Thymus (tissue), 14 donors: ENCODE measurements at places on chromosomes 6 and 20.

DNA sequence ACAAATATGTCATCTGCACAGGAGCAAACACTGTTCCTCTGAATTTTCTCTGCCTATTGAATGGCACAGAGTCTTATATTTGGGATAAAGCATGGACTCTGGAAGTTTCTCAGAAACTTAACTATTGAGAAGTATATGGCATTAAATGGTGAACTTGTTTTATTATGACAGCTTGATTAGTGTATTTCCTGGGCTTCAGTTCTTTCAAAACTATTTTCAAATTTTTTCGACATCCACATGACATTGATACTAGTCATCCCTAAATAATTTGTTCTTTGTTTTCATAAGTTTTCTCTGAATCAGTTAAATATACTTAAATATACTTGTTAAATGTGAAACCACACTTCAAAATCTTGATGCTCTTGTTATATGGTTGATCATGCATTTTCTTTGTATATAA is 144.0 kb upstream of the TSHZ2 start:
- no peak for DNase-seq

DNA sequence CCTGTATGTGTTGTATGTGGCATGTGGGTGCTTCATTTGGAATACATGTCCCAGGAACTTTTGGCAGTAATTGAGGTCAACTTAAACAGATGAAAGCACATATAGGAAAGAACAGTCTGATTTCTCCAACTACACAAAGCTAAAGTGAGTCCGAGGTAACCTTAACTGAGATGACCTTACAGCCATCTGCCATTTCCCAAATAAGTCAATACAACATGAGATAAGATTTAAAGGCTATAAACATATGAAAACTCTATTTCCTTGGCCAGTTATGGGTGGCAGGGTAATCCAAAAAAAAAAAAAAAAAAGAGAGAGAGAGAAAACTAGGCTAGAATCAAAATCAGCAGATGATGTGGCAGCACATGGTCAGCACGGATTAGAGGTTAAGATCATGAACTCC is 1068.3 kb downstream of the KHDRBS2 start:
- DNase-seq: no peak

GRCh38 chr6:104286641-104287040 is 573.1 kb downstream of the HACE1 start:
- DNase-seq: no peak

DNA sequence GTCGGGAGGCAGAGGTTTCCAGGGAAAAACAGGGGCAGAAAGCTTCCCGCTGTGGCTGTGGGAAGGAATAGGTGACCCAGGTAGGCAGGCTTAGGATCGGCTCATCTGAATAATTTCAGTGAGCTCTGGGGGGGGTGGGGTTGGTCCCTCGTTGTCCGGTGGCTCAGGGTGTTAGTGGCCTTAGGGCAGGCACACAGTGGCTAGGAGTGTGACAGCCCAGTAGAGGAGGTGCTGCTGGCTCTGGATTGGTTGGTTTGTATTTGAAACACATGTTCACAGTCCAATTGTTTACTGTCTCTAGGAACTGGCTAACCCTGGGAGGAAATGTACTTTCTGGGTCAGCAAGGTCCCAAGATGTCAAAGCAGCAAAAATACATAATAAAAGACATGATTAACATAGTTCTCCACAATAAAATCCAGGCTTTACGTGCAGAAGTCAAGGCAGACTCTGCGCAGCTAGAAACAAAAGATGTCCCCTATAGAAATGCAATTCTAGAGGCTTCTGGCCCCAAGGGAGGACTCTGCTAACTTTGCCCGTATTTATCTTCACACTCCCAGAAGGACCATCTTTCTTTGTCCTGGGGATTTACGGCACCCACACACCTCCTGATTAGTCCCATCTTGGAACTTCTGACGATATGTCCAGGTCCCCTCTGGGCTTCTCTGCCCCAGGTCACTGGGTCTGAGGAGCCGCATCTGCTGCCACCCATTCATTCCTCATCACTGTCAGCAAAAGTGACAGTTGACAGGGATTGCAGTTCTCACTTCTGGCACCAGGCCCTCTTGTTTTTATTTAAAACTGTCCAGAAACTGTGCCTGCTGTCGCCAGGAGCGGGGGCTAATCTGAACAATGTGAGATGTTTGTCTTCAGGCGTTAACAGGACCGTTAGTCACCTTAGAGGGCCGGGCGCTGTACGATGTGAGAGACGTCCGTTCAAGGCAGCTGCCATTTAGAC is 18.7 kb downstream of the MOCS3 start:
- DNase-seq: no peak

DNA sequence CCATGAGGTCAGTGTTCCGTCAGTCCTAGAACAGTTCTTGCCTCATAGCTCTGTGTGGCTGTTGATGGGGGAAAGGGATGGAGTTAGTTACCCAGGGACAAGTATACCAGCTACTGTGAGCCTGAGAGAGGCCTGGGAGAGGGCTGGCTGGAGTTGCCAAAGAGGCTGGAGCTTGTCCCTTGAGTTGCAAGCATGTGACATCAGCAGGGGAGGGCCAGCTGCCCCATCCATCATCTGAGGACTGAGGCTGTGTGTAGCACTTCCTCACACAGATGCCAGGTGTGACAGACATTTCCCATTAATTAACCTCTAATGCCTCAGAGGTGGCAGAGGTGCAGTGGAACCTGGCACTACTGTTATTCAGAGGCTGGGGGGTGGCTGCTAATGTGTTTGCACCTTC is 131.6 kb downstream of the PHACTR3 start:
- DNase-seq: no peak
